ENCODE measurements at places on chromosomes 3 and 15.
A peak's percentile ranks its signal among the peaks of the same experiment; 100 is the strongest.

DNA sequence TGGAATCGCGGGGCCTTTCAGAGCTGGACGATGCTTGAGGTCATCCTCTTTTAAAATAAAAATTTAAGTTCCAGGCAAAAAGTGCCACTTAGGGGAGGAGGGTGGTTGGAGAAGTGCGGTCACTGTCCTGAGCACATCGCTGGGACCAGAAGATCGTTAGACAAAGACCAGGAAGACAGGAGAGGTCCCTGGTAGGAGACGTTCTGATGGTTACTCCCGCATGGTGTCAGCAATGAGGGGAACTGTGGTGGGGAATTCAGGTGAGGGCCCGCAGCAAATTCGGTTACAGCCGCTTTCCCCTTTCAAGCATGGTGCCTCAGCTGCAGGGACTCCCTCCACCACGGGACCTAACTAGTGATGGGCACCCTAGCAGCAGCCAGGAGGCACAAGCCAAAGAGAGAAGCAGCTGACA, 1.0 kb upstream of the ISY1 start:
- DNase-seq = peak; percentile 53

DNA sequence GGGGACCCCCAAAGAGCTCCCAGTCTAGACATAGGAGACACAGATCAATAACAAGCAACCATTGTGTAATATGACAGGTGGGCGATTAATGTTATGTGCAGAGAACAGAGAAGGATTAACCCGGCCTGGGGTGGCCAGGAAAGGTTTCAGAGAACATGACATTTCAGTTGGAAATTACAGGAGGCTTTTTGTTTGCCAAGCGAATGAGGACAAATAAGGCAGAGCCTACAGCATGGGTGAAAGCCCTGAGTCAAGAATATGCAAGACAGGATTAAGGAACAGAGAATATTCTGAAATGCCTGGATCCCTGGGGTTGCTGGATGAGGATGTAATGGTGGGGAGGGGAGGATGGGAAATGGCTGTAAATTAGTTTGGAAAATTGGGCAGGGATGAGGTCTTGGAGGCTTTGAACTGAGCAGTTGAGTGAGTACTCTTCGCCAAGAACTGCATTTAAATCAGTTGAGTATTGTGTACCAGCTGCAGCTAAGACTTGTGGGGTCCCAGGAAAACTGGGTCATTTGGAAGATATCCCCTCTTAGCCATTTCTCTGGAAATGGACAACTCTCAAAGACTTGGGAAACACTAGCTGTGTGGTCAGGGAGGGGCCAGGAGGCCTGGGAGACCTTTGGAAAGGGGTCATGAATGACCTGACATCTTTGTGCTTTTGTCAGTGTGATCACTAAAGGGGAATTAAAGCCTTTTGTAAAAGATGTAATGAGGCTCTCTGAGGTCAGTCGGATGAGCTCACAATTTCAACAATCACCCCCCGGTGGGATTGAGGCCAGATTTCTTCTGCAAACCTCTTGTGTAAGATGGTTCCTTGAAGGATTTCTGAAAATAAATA, 198.6 kb upstream of the NR2E3 start:
- no peak for DNase-seq

GRCh38 chr3:166837535-166837934, 542.6 kb downstream of the ZBBX start:
- no peak for DNase-seq

GRCh38 chr15:75095594-75095993, 72.2 kb downstream of the PPCDC start:
- no peak for DNase-seq

DNA sequence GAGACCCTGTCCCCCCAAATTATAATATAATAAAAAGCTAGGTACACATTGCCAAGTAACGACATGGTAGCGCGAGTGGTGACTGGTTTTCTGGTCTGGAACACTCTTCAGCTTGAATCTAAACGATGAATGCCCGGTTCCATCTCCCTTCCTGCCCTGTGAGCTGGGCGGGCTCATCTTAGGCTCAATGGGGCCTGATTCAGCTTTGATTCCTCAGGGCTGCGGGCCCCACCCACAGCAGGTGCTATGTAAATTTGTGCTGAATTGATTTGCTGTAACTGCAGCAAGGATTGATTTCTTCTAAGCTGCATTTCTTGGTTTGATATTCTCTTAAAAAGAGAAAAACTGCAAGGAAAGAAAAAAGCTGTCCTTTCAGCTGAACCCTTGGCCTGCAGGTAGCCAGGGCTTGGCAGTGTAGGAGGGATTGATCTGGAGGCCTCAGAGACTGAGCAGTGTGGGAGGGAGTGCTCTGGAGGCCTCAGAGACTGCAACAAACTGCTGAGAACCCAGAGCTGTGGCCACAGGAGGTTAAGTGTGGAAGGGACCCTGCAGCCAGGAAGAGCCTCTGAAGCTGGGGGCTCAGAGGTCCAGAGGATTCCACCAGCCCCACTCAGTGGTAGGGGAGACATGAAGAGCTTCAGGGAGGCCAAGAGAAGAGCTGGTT, 231.6 kb downstream of the XXYLT1 start:
- DNase-seq = no peak

DNA sequence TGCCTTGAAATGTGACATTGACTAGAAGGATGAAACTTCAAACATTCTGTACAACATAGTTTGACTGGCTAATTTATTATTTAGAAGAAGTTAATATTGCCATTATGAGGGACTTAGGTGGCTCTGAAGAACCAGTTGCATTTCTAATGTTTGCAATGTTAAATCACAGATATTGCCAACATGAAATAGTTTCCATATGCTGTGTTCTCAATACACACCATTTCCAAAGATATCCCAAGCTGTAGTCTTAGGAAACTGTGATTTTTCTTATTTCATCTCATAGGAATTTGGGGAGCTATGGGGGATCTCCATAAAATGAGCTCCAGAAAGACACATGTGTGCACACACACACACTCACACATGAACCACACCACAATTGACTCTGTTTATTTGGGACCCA, 36.3 kb downstream of the ALG1L2 start:
- no peak for DNase-seq

DNA sequence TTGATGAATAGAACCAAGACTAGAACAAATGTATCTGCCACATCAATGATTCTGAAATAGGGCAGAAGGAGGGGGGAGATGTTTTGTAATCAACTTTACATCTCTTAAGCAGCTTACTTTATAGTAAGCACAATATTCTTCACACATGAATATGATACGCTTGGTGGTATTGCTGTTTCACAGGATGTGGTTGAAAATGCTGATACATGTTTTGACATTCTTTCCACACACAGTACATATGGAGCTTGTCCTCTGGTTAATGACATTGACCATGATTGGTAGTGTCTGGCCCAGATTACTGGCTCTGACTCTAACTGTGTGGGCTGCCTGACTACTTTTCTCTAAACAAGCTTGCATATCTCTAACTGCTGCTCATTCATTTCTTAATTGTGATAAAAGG, 168.9 kb downstream of the KLHL25 start:
- peak; percentile 28 for DNase-seq

DNA sequence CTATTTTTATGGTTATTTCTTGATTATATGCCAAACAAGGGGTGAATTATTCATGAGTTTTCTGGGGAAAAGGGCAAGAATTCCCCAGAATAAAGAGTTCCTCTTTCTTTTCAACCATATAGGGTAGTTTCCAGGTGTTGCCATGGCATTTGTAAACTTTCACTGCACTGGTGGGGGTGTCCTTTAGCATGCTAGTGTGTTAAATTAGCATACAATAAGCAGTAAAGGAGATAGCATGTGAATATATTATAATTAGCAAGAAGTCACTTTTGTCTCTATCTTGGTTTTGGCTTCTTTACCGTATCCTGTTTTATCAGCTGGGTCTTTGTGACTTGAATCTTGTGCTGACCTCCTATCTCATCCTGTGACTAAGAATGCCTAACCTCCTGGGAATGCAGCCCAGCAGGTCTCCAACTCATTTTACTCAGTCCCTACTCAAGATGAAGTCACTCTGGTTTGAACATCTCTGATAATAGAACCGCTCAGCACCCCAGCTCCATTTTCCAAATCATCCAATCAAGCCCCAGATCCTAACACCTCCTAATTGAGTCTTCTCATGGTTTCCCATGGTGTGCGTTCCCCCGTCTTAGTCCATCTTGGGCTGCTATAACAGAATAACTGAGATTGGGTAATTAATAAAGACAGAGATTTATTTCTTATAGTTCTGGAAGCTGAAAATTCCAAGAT, 3.4 kb upstream of the SELENOT start:
- DNase-seq = no peak

GRCh38 chr15:80769153-80769828, 9.9 kb upstream of the CEMIP start:
- DNase-seq = no peak

- DNase-seq = no peak
These were observed 14.2 kb downstream of the IQGAP1 start for GRCh38 chr15:90402223-90402622.

DNA sequence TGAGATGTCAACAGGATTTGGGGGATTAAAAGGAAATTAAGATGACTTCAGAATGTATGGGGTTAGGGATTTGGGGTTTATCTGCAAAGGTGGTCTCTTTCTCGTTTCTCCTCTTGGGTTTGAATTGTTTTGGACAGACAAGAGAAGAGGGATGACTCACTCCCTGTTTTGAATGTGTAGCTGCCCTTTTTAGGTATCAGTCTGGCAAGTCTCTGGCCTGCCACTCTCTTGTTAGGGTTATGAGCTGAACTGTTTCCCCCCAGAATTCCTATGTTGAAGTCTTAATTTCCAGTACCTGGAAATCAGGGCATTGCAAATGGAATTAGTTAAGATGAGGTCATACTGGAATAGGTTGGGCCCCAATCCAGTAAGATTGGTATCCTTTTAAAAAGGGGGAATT, 291.7 kb downstream of the MEX3B start:
- no peak for DNase-seq

DNA sequence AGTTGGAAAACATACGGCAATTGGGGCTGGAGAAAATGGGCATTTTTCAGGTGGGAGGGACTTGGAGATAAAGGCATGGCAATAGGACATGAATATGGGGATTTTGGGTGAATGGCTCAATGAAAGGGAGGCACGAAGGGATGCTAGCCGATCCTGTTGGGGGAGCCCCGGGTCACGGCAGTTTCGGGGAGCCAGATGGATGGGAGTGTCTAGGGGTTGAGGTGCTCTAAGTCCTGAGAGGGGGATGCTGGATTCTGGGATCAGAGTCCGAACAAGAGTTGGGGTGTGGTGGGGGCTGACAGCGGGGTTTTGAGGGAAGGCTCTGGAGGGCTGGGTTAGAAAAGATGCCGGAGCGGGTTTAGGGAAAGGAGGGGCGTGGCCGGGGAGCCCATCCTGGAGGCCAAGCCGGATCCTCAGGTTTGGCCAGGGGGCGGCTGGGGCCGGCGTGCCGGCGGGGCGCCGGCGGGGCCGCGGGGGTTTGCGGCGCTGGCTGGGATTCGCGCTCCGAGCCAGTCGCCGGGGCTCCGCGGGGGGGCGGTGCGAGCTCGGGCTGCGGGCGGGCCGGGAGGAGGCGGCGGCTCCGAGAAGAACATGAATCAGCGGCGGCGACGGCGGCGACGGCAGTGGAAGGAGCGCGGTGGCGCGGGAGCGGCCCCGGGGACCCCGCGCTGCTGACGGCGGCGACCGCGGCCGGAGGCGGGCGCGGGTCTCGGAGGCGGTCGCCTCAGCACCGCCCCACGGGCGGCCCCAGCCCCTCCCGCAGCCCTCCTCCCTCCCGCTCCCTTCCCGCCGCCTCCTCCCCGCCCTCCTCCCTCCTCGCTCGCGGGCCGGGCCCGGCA, at the start of gene TYRO3:
TYRO3 (plus strand) TSS at position 813 of the 839 bp plus-strand sequence. CDS start 46 bp downstream, outside the sequence.
- DNase-seq = peak; percentile 78

GRCh38 chr15:70521576-70522322, 241.6 kb downstream of the UACA start:
- DNase-seq = no peak

GRCh38 chr3:47636921-47637320, 58.3 kb upstream of the CSPG5 start:
- no peak for DNase-seq

DNA sequence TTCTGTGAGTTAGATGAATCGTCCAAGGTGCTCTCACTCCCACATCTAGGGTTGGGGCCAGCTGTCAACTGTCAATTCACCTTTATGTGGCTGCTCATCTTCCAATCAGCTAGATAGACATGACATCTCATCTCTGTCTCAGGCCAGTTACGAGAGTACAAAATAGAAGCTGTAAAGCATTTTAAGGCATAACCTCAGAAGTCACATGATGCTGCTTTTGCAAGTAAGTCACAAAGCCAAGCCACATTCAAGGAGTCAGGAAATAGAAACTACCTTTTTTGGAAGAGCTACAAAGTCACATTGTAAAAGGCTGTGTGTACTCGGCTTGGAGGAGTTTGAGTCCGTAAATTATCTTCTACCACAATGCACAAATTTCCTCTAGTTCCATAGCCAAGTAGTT, 5.1 kb upstream of the CCR1 start:
- peak; percentile 36 for DNase-seq

GRCh38 chr3:37899101-37899707, 37.5 kb downstream of the CTDSPL start:
- DNase-seq = no peak

- DNase-seq = no peak
These were observed 790.1 kb downstream of the PLOD2 start for GRCh38 chr3:145370870-145371269.

- no peak for DNase-seq
These were observed 211.9 kb downstream of the KCNAB1 start for GRCh38 chr3:156332304-156332703.

- DNase-seq = peak; percentile 71
These were observed 3.3 kb downstream of the TUBGCP5 start for GRCh38 chr15:23035964-23036566.

- no peak for DNase-seq
These were observed 14.6 kb downstream of the LRIG1 start for GRCh38 chr3:66486202-66486601.

- no peak for DNase-seq
These were observed 66.9 kb downstream of the CCNL1 start for GRCh38 chr3:157093096-157093495.

DNA sequence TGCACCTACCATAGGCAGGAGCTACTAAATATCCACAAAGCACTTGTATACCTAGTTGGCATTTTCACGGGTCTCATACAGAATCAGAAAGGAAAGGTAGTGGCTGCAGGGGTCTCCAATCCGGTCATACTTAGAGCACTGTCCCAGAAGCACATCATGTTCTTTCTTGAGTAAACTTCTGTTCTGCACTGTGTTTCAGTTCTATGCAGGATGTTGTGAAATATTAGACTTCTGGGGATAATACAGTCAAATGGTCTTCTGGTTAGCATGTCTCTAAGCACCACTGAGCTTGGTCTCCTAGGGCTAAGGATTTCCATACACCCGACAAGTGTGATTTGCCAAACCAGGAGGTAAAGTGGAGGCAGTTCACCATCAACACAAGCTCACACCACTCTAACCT, 27.9 kb downstream of the MINDY4B start:
- DNase-seq = no peak

DNA sequence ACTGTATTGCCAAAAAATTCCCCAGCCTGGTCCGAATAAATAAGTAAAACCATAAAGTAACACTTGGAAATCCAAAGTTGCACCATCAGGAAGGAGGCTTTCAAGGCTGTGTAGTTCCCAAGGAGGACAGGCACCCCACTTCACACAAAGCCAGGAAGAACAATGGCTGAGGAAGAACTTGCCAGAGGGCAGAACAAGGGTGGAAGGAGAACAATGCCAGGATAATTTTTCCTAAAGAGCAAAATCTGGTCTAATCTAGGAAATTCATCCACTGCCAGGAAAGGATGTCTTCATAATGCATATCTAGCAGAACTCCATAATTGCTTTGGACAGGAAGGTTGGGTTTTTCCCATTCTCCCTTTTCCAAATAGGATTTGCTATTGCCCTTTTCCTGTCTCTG, 15.7 kb upstream of the ARID3B start:
- DNase-seq = no peak

GRCh38 chr3:148789146-148789545, 38.5 kb upstream of the CPB1 start:
- no peak for DNase-seq

- DNase-seq = no peak
These were observed 34.1 kb upstream of the WNT5A start for GRCh38 chr3:55521064-55521737.

Measured in activated naive CD4-positive, alpha-beta T cell treated with anti-CD3 and anti-CD28 coated beads, Interleukin-2, amount 10 ng/mL, durations not matched to agents 7 days and 5 days (primary cell).